T47D (cell line): ENCODE measurements at places on chromosomes 7 and 10.

GRCh38 chr10:22505911-22506685 is 160.8 kb downstream of the SPAG6 start:
- DNase-seq = no peak

DNA sequence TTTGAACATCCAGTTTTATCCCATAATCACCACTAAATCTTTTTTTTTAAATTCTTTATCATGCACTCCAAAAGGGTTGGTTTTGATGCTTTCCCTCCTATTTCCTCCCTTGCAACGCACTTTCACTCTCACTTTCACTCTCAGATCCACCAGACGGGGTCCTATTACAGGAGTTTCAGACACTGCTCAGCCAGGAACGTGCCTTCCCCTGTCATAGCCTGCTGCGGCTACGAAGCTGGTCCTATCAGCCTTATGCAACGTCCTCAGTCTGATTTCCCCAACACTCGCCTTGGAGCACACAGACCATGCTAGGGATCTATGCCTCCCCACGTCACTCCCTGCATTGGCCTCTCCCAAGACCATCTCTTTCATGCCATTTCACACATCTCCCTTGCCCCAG is 23.4 kb downstream of the ZPBP start:
- peak; percentile 48 for DNase-seq

- DNase-seq = no peak
Measured at GRCh38 chr10:29840516-29841276, 205.9 kb upstream of the SVIL start.

DNA sequence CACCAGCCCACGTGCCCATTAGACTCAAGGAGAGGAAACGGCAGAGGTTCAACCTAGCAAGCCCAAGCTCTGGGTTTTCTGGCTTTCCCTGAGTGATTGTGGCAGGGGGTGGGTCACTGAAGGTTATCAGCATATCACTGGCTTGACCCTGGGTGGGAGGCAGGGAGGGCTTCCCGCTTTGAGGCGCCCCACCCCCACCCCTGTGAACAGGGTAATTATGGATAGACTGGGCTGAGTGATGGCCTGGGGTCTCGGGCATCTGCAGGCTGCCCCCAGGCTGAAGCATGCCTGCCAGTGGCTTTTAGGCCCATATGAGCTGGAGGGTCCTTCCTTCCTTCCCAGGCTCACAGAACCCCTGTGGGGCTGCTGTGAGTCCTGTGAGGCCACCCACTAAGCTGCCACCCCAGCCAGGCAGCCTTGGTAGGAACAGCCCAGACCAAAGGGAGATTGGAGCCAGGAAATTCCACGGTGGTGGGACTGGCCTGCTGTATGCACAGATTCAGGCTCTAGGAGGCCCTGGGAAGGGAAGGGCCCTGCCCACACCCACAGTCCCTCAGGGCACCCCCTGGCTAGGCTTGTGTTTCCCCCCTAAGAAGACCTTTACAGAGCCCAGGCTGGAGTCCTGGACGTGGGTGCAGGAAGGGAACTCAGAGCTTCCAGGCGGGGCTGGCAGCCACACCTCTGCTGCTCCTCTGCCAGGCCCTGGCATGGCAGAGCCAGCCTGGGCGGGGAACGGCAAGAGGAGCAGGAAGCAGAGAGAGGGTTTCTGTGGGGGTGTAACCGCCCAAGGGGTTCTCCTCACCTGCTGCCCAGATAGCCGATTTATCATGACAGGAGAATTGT is 33.1 kb downstream of the GPRIN2 start:
- DNase-seq = peak; percentile 52

- DNase-seq = no peak
Measured at GRCh38 chr7:144384071-144384470, 19.4 kb downstream of the NOBOX start.

DNA sequence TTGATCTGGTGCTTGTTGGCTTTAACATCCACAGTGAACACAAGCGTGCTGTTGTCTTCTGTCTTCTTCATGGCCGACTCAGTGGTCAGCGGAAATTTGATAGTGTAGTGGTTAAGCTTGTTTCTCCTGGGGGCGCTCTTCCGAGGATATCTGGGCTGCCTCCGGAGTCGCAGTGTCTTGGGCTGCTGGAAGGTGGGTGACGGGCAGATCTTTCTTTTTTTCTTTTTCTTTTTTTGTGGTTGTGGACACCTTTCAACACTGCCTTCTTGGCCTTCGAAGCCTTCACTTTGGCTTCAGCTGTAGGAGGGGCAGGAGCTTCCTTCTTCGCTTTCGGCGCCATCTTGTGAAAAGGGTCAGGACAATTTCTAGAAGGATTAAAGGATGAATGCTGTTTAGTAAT is 23.8 kb upstream of the RPA3 start:
- DNase-seq = no peak

DNA sequence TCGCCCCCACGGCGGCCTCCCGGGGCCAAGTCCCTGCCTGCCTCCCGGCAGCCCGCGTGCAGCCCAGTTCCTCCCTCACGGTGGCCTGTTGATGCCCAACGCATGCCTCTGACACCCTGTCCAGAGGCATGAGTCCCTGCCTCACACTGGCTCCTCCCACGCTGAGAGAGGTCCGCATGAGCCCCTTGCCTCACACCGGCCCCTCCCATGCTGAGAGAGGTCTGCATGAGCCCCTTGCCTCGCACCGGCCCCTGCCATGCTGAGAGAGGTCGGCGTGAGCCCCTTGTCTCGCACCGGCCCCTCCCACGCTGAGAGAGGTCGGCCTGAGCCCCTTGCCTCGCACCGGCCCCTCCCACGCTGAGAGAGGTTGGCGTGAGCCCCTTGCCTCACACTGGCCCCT is 59.9 kb downstream of the CCDC201 start:
- DNase-seq = no peak
